ENCODE measurements at places on chromosomes 12 and 14. TPM values are rescaled to one million over a fixed set of nuclear protein-coding genes. Genes with fewer than 3 reads are reported as not detected.

Gene HNF1A
- not detected for total RNA-seq

Gene ZNF641
- 9.1 TPM for total RNA-seq

Gene GALNT8
- not detected for total RNA-seq

Gene TMEM63C
- total RNA-seq, result under 0.01 TPM

Data from melanocyte of skin (primary cell).